ENCODE measurements at places on chromosomes 11 and 22.

- no peak for DNase-seq
Measured at GRCh38 chr11:64534950-64535349, 56.1 kb upstream of the SLC22A12 start.

GRCh38 chr22:36332623-36333332, 55.0 kb downstream of the MYH9 start:
- no peak for DNase-seq

GRCh38 chr11:45141171-45141570, 5.3 kb upstream of the PRDM11 start:
- no peak for DNase-seq

GRCh38 chr11:73160005-73160760, 18.1 kb upstream of the FCHSD2 start:
- no peak for DNase-seq

DNA sequence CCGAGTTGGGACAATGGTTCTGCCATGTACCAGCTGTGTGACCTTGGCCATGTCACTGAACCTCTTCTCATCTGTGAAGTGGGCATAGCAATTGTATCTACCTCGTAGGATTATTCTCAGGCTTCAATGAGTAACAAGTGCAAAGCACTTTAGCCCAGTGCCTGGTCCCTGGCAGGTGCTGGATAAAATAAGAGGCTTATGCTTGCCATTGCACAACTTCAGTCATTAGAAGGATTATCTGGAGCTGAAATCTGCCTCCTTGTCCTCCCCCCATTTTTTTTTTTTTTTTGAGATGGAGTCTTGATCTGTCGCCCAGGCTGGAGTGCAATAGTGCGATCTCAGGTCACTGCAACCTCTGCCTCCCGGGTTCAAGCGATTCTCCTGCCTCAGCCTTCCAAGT, 7.2 kb downstream of the SMTNL1 start:
- no peak for DNase-seq

DNA sequence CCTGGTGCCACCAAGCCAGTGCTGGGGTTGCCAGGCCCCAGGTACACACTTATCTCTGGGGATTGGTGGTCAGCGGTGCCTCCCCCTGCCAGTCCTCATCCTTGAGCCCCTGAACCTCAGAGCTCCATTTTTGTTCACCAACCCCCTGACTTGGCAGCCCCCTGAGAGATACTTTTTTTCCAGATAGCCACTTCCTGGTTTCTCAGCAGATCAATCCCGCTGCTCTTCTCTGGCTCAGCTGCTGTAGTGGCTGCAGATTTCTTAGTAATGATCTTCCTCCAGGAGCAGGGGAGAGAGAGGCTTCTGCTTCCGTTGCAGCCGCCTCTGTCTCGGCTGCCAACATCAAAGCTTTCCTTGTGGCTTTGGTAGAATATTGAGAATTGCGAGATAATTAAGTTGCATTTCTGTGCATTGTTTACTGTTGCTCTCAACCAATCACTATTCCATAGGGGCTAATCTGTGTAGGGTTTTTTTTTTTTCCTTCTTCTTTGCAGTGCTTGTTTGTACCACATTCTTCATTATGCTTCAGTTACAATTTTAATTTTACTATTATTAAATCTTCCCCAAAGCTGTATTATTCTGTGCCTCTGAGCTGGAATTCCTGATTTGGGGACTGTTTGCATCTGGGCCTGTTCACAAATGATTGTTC, 92.1 kb downstream of the PKNOX2 start:
- DNase-seq: no peak

DNA sequence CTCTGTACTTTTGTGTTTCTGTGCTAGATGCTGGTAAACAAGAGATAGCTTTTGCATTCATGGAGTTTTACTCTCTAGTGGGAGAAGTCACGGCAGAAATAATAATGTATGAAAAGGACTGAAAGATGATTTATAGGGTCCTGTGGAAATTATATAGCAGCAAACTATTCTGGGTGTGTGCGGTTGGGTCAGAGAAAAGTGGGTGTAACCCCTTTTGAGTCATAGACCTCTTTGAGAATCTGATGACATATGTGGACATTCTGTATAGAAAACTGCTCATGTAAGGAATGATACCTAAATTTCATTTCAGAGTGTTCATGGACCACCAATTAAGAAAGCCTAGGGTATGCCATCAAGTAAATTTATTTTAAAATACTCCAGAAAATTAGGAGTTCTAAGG, 54.4 kb downstream of the TMEM135 start:
- DNase-seq: no peak

DNA sequence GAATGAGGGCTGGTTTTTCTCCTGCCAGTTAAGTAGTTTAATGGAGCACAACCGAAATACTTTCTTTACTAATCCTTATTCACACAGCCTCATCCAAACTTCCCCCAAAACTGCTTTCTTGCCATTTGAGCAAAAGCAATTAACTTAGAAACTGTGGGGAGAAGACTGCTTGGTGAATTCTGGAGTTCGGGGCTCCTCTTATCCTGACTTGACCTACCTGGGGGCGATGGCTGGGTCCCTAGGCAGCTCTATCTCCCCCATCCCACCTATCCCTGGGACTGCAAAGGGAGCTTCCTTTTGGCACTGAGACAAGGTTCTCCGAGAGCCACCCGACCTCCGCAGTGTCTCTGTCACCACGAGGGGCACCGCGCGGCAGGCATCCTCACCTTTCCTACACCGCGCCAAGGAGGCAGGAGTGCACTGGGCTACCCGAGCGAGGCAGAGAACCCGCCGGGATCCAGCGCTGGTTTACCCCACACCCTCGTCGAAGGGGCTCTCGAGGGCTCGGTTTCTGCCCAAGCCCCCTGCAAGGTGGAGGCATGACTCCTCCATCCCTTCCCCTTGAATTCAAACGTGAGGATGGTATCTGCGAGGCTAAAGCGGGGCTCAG, 759 bp downstream of the DESI1 start:
- DNase-seq: peak; percentile 14

DNA sequence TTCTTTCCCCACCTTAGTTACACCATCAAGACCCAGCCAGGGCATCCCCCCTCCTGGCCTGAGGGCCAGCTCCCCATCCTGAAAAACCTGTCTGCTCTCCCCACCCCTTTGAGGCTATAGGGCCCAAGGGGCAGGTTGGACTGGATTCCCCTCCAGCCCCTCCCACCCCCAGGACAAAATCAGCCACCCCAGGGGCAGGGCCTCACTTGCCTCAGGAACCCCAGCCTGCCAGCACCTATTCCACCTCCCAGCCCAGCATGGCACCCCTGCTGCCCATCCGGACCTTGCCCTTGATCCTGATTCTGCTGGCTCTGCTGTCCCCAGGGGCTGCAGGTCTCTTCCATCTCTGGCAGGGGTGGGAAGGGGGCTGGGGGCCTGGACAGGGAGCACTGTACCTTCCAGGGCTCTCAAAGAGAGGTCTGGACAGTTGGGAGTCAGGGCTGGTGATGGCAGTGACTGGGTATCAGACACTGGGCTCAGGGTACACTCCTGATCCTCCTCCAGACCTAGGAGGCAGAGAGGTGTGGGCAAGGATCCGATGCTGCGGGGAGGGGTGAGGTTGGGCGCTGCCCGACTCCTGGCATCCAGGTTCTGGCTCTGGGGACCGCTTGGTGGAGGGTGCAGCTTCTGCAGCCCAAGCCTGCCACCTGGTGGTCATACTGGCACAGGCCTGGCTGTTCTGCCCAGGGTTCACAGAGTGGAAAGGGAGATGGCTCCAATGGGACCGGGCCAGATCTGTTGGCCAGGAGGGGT, at the start of gene UPK2:
Gene UPK2, plus strand, starts transcription at position 205 of the 753 bp plus-strand sequence. Its CDS starts 53 bp downstream, at position 258.
- peak; percentile 93 for DNase-seq

DNA sequence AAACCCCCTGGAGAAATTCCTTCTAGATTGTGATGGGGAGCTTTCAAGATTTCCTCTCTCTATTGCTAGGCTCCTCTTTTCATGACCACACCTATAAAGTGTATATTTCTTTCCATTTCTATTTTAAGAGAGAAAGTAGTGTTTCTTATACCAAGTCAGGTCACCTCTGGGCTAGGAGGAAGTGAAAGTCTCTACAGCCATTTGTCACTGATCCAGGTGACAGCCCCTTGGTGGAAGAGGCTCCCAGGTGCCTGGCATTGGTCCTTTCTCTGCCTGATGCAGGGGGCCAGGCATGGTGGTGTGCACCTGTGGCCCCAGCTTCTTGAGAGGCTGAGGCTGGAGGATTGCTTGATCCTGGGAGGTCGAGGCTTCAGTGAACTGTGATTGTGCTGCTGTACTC, 64.7 kb downstream of the DHCR7 start:
- DNase-seq: no peak

GRCh38 chr11:115178705-115179104, 325.5 kb downstream of the CADM1 start:
- DNase-seq: no peak

DNA sequence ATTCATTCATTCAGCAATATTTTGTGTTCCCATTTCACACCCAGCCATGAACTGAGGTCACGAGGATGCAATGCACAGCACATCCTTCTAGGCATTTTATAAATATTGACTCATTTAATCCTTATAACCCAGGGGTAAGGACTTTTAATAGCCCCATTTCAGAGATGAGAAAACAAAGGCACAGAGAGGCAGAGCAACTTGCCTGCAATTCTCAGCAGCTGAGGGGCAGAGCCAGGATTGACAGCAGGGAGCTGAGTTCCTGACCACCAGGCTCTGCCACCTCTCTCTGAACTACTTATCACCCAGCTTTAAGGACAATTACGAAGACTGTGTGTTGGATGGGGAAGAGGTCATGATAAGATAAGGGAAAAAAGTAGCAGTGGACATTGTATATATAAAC, 12.8 kb upstream of the FGF3 start:
- no peak for DNase-seq

DNA sequence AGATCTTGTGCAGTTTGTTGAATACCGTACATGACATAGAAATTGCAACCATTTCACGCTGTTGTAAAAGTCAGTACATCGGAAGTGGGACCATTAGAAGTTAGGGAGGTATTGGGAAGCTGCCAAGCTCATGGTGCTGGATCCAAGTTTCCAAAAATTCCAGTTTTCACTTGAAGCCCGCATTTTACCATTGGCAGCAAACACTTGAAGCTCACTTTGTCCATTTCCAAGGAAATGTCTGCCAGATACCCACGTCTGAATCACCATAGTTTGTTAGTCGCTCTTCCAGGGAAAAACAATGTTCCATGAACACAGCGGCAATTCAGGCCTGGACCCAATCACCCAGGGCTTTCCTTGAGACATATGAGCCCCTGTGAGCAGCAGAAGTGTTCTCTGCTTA, 22.6 kb upstream of the PARVB start:
- DNase-seq: no peak

DNA sequence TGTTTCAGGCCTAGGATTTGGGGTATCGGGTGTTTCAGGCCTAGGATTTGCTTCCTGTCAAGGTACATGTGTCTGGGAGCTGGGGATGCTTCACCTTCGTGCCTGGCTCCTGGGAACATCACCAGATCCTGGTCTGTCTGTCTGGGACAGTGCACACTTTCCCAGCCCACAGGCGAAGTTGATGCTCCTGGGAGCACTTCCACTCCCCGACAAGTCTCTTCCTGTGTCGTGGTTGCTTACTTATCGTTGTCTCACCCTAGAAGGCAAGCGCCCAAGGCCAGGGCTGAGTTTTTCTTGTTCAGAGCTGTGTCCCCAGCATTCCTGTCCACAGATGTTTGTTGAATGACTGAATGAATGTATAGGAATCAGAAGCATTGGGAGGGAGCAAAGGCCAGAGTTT, 71.5 kb downstream of the LINC01488 start:
- DNase-seq: no peak

DNA sequence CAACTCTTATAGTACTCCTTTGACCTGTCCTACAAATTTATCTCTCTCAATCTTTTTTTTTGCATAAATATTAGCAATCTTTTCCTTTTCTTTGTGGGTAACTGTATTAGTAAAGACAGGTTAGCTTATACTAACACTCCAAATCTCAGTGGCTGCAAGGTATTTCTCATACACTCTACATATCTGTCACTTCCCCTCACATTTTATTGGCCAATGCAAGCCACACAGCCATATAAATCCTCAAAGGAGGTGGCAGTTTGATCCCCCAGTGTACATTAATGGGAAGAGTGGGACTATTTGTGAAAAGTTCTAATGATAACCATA, 42.6 kb upstream of the EED start:
- DNase-seq: no peak

GRCh38 chr11:13384908-13385640, 77.9 kb downstream of the BTBD10 start:
- DNase-seq: peak; percentile 68

- DNase-seq: peak; percentile 27
Measured at GRCh38 chr22:27597703-27598444, 203.7 kb downstream of the MN1 start.

- peak; percentile 41 for DNase-seq
Measured at GRCh38 chr11:78138694-78139421, 568 bp downstream of the ALG8 start.

DNA sequence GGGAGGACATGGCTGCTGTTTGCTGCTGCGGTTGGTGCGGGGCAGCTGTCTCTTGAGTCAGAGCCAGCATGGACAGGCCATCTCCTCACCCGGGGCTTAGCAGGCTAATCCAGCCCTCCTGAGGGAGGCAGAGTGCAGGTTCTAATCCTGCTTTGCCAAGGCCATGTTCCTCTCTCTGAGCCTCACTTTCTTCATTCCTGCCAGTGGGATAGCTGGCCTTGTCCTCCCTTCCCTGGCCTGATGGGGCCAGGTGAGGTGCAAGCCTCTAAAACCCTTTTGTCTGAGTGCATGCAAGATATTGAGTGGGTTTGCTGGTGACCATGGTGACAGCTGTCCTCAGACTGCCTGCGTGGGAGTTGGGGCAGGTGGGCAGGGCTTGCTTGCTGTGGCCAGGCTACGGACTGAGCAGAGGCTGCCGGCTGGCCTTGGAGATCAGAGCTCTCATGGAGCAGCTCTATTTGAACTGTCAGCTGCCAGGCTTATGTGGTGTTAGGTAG, 3.6 kb downstream of the USP35 start:
- no peak for DNase-seq

GRCh38 chr11:72896431-72896830, 82.2 kb downstream of the ATG16L2 start:
- DNase-seq: no peak

DNA sequence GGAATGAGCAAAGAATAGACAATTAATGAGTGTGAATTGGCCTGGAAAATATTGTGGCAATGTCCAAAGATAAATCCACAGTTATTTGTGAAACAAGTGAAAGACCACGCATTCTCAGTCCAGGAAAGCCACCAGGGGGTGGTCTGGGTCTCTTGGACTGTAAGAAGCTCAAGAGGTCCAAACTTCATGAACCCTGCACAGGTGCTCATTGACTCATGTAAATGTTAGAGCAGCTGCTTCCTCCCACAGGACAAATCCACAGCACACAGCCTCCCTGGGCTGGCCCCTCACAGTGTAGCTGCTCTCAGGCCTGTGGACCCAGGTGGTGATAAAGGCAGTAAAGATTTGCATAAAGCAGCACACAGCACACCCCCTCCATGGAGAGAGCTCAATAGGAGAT, 114.0 kb downstream of the ZNF280B start:
- no peak for DNase-seq

- DNase-seq: no peak
Measured at GRCh38 chr11:65554057-65554818, 3.9 kb downstream of the LTBP3 start.

DNA sequence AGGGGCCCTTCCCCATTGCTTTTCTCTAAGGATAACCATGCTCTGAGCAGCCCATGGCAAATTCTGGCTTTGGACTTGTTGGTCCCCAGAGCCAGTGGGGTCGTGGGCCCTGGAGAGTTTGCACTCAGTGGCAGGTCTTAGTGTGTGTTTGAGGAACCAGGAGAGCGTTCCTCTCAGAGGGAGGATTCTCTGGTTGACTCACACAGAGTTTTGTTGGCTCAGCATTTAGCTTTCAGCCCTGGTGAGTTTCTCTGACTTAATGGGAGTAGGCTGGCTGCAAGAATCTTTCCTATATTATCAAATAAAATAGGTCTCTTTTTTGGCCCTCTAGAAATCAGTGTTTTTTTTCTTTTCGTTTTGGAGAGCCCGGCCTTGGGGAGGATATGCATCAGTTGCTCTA, 20.9 kb downstream of the ST14 start:
- no peak for DNase-seq

- no peak for DNase-seq
Measured at GRCh38 chr22:37775785-37776638, 31.7 kb upstream of the GCAT start.

All from HAP-1 (cell line).